Calu3 (cell line): ENCODE measurements at places on chromosomes 5 and 9. TPM values are rescaled to one million over a fixed set of nuclear protein-coding genes. Genes with fewer than 3 reads are reported as not detected.

Gene MYMK
- total RNA-seq = not detected in 2 replicates

Gene CDO1
- total RNA-seq = not detected in 2 replicates

Gene EGFLAM
- total RNA-seq = not detected in 2 replicates

Gene TMEFF1
- total RNA-seq = 1.7 TPM in 2 replicates

Gene POU5F2
- total RNA-seq = 1.4 and 2.0 TPM in 2 replicates

Gene FGF10
- total RNA-seq = not detected in 2 replicates

Gene SEMA5A
- 0.52 and 0.93 TPM in 2 replicates for total RNA-seq

Gene DOCK2
- not detected in 2 replicates for total RNA-seq

Gene IL13
- total RNA-seq = not detected in 2 replicates

Gene WDR31
- total RNA-seq = 3.1 and 4.0 TPM in 2 replicates

Gene DAPK1
- 133 and 166 TPM in 2 replicates for total RNA-seq

Gene TAF11L13
- not detected in 2 replicates for total RNA-seq

Gene TRAF2
- total RNA-seq = 47.8 and 50.5 TPM in 2 replicates

Gene MYORG
- 11.5 and 12.5 TPM in 2 replicates for total RNA-seq
